IMR-90 (cell line): ENCODE measurements at places on chromosomes 5 and 9. TPM values are rescaled to one million over a fixed set of nuclear protein-coding genes. Genes with fewer than 3 reads are reported as not detected.
A peak's percentile ranks its signal among the peaks of the same experiment; 100 is the strongest.

The FRMD3 gene
- under 0.01 and 0.18 TPM in 2 replicates for total RNA-seq

The CLIC3 gene
- 0.18 and 0.28 TPM in 2 replicates for total RNA-seq

The SLC22A4 gene
- total RNA-seq, result 2.8 and 3.2 TPM in 2 replicates

DNA sequence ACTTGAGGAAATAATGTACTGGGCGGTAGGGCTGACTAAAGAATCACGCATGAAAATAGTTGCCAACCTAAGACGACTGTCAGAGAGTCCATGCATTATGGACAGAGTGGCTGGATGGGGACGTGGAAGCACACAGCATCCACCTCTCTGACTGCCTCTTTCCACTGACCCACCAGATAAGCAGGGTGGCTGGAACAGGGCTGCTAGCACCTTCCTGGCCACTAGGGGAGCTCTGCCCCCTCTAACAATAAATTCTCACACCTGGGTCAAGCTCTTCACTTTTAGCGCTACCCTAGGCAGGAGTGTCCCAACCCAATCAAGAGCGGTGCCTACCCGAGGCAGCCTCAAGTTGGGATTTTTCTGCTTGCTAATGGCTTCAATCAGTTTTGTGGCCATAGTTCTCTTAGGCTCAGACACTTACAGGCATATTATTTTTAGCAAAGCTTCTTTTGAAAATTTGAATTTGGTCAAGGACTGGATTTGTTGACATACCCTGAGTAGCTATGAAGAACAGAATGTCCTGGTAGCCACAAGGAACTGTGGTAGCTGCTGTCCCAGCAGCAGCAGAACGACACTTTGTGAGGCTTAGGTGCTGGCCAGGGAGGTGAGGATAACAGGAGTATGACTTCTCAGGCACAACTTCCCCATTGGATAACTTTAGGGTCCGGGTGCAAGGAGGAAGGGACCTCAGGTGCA lies 6.9 kb upstream of the TPM2 start:
- peak; percentile 40 for DNase-seq

GRCh38 chr9:97848480-97849237 lies 4.4 kb upstream of the FOXE1 start:
- peak; percentile 3 for DNase-seq

GRCh38 chr9:122329597-122329996 lies 41.2 kb upstream of the PTGS1 start:
- no peak for DNase-seq

DNA sequence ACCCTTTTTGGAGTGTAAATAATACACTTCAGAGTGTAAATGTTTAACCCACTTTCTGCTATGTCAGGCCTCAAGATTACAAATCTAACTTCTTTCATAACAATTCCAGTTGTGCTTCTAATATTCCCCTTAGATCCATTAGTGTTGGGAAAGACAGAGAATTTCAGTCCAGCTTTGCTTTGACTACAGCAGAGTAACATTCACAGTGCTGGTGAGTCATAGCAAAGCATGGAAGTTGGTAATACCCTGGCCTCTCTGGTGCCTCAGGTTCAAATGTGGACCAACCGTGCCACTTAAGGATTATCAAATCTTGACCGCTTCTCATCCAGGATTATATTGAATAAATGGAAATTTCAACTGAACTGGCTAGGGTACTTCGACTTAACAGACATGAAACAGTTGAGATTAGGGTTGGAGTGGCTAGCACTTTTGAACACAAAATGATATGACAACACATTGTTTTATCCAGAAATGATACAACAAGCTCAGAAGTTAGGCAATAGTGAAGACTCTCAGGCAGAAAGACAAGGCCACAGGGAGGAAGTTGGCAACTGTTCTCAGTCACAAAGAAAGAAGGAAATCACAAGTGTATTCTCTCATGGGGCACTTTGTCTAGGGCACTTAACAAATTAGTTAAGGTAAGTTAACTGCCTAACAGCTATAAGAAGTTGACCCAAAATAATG lies 24.4 kb upstream of the RASA1 start:
- DNase-seq, result peak; percentile 88

DNA sequence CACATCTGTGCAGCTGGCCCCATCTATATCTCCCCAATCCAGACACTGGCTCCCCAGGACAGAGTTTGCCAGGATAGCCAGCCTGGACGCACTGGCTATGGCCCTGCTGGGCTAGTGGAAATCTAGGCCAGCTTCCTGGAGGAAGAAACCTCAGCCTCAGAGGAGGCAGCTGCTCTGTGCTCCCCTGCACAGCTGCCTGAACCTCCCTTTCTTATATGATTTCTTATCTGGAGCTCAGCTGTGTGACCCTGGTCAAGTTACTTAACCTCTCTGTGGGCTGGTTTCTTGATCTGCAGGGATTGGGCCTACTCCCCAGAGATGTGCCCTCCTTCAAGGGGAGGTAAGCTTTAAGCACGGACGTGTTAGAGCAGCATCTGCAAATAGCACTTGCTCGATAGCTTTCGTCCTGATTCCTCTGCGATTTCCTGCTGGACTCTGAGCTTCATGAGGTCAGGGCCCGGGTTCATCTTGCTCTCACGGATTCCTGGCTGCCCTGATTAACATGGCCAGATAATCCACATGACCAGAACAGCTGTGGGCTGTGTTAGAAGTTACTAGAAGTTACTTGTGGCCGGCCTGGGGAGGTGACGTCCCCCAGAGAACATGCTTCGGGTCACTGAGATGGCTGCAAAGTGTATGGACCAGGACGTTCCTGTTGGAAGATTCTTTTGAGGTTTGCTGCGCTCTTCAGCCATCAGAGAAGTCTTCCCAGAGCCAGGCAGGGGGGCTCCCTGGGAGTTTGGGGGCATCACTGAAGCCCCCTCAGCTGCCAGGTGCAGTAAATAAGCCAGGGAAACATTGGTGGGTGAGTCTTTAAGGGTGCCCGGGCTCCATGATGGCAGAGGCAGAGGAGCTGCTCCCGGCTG lies 14.5 kb downstream of the C9orf50 start:
- no peak for DNase-seq

DNA sequence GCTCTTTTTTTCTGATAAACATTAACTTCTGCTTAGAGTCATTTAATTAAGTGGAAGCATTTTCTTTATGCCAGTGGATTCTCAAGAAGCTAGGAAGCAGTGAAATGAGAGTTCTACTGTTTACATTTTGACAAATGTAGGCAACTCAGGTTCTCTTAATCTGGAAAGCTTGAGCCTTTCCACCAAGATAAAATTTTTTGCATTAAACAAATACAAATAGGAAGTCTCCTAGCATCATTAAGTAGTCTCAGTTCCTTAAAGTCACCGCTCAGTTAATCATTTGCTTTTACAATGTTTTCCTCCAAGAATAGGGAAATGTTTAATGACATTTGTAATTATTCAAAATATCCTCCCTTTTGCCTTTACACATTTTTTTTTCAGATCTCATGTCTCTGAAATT lies 290.4 kb upstream of the PDE4D start:
- no peak for DNase-seq

DNA sequence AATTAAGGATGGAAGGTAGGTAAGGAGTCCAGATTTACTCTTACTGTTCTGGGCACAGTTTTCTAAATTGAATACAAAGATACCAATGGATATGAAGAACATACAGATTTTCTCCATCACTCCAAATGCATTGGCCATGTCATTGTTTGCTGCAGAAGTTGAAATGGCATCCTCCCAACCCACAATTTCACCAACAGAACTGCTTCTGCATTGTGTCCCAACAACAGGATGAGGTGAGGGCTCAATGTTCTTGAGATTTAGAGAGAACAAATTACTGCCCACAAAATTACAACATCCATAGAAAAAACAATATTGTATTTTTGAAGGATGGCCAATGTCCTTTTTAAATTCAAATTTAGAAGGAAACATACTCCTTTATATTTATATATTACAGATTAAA lies 88.9 kb downstream of the NUDT12 start:
- no peak for DNase-seq

DNA sequence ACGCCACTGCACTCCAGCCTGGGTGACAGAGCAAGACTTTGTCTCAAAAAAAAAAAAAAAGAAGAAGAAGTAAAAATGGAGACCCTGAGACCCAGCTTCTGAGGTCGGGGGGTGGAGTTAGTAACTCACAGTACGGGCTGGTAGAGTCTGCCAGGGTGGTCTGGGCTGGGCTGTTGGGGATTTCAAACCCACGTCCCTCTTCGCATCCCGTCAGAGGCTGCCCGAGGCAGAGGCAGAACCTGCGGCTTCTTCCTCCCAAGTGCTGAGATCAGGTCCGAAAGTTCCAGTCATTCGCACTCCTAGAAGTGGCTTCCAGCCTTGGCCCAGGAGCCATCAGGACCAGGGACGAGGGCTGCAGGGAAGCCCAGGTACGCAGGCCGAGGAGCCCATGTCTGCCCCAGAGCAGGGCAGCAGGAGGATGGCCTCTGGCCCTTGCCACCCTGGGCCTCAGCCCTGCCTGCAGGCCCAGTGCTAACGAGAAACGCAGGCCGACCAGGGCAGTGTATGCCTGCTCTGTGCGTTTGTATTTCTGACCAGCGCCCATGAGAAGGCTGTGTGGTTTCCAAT lies 9.9 kb upstream of the SLC2A6 start:
- DNase-seq, result no peak

GRCh38 chr9:124016175-124017050 lies 4.8 kb downstream of the LHX2 start:
- DNase-seq, result no peak

DNA sequence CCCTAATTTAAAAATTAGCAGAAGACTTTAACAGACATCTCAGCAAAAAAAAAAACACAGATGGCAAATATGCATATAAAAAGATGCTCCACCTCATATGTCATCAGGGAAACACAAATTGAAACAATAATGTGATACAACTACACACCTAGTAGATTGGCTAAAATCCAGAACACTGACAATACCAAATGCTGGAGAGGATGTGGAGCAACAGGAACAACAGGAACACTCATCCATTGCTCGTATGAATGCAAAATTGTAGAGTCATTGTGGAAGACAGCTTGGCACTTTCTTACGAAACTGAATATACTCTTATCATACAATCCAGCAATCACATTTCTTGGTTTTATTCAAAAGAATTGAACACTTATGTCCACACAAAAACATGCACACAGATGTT lies 22.1 kb downstream of the MCIDAS start:
- no peak for DNase-seq

DNA sequence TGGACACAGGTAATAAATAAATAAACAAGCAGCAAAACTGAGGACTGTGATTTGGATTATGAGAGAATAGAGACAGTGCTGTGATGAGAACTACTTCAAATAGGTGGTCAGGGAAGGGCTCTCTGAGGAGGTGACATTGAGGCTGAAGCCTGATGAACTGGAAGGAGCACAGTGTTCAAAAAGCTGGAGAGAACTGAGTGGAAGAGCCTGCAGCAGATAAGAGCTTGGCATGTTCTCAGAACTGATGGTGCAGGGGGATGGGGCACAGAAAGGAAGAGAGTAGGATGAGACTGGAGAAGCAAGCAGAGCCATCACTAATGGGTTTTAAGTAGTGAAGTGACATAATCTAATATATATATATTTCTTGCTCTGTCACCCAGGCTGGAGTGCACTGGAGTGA lies 11.2 kb upstream of the TPM2 start:
- no peak for DNase-seq

GRCh38 chr5:172008111-172008455 lies 1.6 kb upstream of the FBXW11 start:
- peak; percentile 64 for DNase-seq

- no peak for DNase-seq
Observed at GRCh38 chr9:88183798-88184495, 45.7 kb upstream of the SPATA31C2 start.

GRCh38 chr5:158958021-158958994 lies 141.4 kb downstream of the EBF1 start:
- no peak for DNase-seq

DNA sequence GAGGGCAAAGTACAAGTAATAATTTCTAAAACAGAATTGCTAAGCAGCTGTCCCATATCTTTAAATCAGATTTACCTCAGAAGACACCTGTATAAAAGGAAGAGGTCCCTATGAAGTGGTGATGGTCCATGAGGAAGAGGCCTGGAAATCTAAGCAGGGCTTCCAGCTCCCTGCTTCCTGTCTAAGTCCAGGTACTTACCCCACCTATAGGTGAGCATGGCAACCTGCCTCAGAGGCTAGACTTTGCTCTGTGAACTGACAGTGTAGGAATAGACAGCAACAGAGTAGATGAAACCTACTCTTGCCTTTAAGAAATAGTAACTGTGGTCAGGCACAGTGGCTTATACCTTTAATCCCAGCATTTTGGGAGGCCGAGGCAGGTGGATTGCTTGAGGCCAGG lies 55.8 kb upstream of the ARRDC3 start:
- DNase-seq, result no peak
